ENCODE measurements at places on chromosomes 16 and 17.

GRCh38 chr16:88737298-88738150 lies 31.2 kb downstream of the CTU2 start:
- peak; percentile 59 for DNase-seq

- no peak for DNase-seq
Observed at GRCh38 chr16:75068085-75069031, 48.2 kb downstream of the LDHD start.

- DNase-seq = peak; percentile 45
Observed at GRCh38 chr16:57863434-57864160, 61.3 kb upstream of the KIFC3 start.

- DNase-seq = peak; percentile 51
Observed at GRCh38 chr17:550041-550398, 164.6 kb downstream of the VPS53 start.

- no peak for DNase-seq
Observed at GRCh38 chr16:89244754-89245153, 27.3 kb downstream of the ZNF778 start.

GRCh38 chr16:73015612-73016487 lies 32.1 kb downstream of the ZFHX3 start:
- no peak for DNase-seq

GRCh38 chr17:35217107-35217506 lies 22.9 kb upstream of the SLC35G3 start:
- no peak for DNase-seq

DNA sequence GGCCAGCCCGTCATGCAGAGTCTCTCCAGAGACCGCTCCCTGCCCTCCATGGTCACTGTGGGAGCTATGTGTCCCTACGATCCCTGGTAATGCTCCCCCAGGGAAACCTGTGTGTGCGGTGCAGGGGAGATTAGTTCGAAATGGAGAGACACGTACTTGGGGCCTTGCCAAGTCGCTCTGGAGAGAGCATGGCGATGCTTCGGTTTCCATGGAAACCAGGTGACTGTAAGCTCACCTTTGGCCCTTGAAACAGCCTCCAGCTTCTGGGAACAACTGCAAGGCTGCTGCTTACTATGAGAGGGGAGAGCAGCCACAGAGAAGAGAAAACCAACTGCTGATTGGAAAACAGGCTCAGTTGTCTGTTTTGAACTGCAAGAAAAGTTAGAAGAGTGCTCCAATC lies 879.7 kb upstream of the EEF2KMT start:
- DNase-seq = no peak

DNA sequence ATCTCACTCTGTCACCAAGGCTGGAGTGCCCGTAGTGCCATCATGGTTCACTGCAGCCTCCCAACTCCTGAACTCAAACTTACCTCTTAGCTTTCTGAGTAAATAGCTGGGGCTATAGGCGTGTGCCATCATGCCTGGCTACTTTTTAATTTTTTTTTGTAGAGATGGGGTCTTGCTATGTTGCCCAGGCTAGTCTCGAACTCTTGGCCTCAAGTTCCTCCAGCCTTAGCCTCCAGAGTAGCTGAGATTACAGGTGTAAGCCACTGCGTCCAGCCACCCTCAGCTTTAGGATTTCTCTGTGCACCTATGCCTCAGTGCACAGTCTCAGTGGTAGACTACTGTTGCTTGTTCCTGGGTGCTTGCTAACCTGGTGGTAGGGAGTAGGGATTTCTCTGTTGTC lies 5.5 kb downstream of the SLC7A6 start:
- no peak for DNase-seq

DNA sequence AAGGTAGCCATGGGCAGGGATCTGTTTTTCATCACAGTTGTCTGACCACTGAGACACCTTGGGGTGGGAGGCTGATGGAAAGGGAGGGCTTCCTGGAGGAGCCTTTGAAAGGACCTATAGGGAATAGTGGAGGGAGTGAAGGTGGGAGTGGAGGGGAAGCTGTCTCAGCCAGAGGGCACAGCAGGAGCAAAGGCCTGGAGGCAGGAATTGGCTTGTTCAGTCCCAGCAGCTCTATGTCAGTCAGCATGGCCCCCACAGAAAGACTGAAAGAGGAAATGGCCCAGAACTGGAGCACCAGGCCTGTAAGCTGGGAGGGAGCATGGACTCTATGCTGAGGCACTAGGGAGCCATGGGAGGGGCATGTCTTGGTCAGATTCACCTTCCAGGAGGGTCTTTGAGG lies 12.8 kb upstream of the CBFB start:
- no peak for DNase-seq

- DNase-seq = no peak
Observed at GRCh38 chr16:72198021-72198711, 26.2 kb upstream of the PMFBP1 start.

DNA sequence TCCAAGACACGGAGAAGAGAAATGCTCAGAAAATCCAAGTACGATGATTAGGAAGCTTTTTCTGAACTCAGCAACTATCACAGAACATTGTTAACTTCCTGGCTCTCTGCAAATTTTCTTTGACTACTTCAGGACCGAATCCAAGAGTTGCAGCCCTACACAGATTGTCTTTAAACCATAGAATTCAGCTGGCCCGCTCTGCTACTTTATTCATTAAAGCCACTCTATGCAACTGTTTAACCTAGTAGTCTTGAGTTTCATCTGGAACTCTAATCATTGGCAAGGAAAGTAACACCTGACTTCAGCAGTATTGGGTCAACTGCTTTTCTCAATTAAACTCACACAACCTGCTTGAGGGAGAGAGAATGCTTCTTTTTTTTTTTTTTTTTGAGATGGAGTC lies 210.1 kb downstream of the SLC39A11 start:
- no peak for DNase-seq

DNA sequence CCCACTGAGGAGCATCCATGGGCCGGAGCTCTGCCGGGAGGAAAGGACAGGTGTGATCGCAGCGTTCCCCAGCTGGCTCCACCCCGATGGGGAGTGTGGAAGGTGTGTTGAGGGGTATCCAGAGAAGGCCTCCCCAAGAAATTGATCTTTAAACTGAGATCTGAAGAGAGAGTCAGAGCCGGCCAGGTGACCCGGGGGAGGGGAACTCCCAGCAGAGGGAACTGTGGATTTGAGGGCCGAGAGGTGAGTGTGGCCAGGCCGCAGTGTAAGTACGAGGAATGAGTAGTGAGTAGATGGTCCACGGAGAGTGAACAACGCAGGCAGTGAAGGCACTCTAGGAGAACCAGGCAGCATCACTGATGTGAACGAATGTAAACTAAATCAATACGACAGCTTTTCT lies 80.2 kb downstream of the RPTOR start:
- no peak for DNase-seq

- DNase-seq = no peak
Observed at GRCh38 chr16:58448890-58449289, 51.1 kb upstream of the NDRG4 start.

- peak; percentile 70 for DNase-seq
Observed at GRCh38 chr17:29369831-29370735, 20.1 kb upstream of the TAOK1 start.

- no peak for DNase-seq
Observed at GRCh38 chr16:21614896-21615295, 15.5 kb downstream of the METTL9 start.
